Foreskin fibroblast (primary cell): ENCODE measurements at places on chromosomes 12 and 14.

DNA sequence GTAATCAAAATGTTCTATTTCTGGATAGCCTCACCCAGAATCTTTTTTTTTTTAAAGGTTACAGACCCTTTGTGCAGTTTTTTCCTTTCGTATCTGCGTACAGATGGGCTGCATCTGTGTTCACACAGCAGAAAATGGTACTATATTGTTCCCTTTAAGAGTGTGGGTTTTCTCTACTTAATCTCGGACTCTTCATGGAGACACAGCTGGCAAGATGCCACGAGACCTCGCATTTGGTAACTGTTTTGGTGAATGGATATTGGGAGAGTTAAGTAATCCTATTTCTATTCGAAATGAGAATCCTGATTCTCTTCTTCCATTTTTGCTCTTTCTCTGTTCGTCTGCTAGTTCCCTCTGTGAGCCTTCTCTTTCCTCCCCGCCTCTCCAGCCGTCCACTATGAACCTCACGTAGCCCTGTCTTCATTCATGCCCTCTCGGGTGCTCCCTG, 85.7 kb downstream of the SAMD4A start:
- DNase-seq, result peak; percentile 67

- DNase-seq, result no peak
Measured at GRCh38 chr12:32260696-32261095, 138.7 kb upstream of the FGD4 start.

DNA sequence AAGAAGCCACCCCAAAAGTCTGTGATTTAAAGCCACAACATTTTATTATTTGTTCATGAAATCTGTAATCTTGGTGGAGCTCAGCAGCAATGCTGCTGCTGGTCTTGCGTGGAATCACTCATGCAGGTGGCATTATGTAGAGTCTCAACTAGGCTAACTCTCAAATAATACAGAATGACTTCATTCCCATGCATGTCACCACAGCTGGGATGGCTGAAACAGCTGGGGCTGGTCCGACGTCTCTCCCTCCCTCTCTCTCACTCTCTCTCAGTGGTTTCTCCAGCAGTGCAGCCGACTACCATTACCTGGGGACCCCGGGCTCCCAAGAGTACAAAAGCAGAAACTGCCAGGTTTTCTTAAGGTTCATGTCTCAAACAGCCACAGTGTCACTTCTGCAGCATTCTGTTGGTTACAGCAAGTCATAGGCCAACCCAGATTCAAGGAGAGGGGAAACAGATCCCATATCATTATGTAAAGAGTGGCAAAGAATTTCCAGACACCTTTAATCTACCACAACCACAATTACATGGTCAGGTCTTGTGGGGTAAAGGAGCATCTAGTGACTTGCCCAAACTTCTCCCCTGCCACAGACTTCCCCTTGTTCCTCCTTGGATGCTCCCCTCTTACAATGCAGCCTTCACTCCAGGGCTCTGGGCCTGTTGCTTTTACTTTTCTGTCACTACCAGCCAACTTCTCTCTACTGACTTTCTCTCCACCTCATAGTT, 192.0 kb upstream of the HMGA2 start:
- DNase-seq, result peak; percentile 74

GRCh38 chr14:90447720-90448497, 51.1 kb downstream of the CALM1 start:
- no peak for DNase-seq

- DNase-seq, result no peak
Measured at GRCh38 chr12:20474016-20474415, 105.7 kb downstream of the PDE3A start.

- no peak for DNase-seq
Measured at GRCh38 chr14:103697603-103698379, 17.5 kb downstream of the XRCC3 start.

GRCh38 chr14:61332658-61333029, 11.3 kb downstream of the PRKCH start:
- no peak for DNase-seq

DNA sequence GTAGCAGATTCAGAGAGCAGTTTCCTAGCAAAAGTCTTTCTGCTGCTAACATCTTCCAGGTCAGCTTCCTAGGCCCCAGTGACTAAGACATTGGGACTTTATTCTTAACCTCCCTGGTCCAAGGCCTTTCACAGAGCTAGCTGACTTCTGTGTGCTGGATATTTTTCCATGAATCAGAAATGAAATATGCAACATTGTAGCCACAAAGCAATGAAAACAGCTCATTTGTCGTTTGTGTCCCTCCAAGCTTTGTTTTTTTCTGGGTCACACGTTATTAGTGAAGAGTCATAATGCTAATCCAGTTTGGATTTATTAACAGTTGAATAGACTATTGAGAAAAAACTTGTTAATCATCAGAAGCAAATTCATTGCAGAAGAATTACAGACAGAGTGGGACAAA, 82.4 kb downstream of the ARF6 start:
- peak; percentile 94 for DNase-seq

- no peak for DNase-seq
Measured at GRCh38 chr14:78367355-78367754, 197.2 kb downstream of the NRXN3 start.

DNA sequence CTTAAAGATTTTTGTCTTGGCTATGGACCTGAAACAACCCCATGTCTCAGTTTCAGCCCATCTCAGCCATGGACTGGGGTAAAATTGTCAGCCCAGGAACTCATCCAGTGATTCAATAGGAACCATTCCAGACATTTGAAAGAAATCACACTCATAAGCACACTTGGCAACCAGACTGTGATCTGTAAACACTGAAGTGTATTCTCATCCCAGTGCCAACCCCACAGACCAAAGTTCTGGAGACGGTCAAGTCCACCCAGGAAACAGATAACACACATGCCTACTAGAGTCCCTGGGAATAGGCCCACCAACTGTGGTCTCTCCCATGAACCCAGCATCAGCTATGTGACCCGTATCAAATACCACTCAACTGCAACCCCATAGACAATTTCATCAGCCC, 804.6 kb downstream of the TRHDE start:
- no peak for DNase-seq

DNA sequence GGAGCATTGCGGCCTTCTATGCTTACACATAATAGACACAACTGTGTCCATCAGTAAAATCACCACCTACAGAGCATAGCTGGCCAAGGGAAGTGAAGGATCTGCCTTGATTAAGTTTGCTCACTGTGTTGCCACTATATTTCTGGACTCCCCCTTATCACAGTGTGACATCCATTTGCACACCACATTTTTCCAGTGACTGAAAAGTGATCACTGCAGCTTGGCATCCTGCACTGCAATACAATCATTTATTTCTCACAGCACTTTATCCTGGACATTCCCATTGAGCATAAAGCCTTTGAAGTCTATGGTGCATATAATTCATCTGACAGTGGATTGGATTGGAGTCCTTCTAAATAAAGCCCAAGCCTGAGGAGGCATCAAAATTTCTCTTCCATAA, 217.2 kb downstream of the NOVA1 start:
- no peak for DNase-seq
